ENCODE measurements at places on chromosomes 7 and 10.

- no peak for DNase-seq
Measured at GRCh38 chr10:131822013-131822691, 78.7 kb upstream of the PPP2R2D start.

GRCh38 chr10:87545783-87546182 lies 41.1 kb downstream of the MINPP1 start:
- DNase-seq = no peak

- DNase-seq = no peak
Measured at GRCh38 chr7:32142649-32143048, 72.4 kb upstream of the PDE1C start.

DNA sequence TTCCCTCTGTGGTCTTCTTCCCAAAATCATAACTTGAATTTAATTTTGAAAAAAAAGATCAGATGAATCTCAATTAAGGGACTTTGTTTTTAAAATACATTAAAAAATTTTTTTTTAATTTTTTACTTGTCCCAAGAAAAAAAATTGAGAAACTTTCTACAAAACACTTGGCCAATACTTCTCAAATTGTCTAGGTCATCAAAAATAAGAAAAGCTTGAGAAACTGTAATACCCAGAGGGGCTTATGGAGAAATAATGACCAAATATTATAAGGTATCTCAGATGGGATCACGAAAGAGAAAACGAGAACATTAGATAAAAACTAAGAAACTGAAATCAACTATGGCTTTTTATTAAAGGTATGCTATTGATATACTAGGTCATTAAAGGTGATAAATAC lies 835.0 kb downstream of the GATA3 start:
- DNase-seq = no peak

GRCh38 chr7:36684954-36685353 lies 39.3 kb downstream of the AOAH start:
- DNase-seq = no peak

GRCh38 chr7:139946533-139946932 lies 116.2 kb downstream of the PARP12 start:
- DNase-seq = no peak

- no peak for DNase-seq
Measured at GRCh38 chr10:71382757-71383156, 14.0 kb upstream of the CDH23 start.

DNA sequence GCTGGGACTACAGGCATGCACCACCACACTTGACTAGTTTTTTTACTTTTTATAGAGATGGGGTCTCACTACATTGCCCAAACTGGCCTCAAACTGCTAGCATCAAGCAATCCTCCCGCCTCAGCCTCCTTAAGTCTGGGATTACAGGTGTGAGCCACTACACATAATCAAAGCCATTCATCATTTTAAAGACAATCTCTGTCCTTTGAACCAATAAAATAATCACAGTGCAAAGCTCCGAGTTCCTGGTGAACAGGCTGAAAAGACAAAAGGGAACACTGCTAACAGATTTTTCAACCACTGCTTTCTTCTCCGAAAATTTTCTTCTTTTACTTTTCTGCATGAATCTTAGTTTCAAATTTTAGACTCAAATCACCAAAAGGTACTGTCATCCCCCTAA lies 58.5 kb downstream of the PARD3 start:
- DNase-seq = no peak

DNA sequence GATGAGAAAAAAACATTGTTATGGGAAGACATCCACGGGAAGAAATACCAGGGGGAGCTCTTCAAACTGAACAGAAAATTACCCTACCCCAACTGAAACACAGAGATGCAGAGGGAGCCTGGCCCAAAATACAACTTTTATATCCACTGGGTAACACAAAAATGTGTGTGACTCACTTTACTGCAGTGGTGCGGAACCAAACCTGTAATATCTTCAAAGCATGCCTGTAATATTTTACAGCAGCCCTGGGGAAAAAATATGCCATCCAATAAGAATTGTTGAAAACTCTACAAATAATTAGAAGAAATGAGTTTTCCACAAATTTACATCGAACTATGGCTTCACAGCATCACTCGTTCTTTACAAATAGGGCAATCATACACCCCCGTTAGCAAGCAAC lies 49.8 kb upstream of the SRRM3 start:
- no peak for DNase-seq

- DNase-seq = no peak
Measured at GRCh38 chr7:154857240-154857639, 145.7 kb downstream of the PAXIP1 start.

DNA sequence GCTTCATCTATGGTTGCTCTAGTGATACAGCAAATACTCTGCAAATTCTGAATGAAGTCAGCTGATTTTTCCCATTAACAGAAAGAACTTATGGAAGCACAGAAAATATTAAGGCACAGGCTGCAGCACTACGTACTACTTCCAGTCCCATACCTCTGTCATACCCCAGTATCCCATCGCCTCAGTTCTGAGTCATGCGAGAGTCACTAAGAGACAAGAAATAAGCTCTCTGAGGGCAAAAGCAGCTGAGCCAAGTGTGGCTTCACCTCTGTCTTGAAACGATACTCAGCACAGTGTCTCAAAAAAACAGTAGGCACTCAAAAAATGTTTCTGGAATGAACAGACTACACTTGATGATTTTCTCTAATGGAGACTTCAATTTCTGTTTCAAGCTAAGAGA lies 48.2 kb downstream of the EZH2 start:
- DNase-seq = no peak

GRCh38 chr7:27180431-27181420 lies 4.3 kb downstream of the HOXA11 start:
- no peak for DNase-seq

DNA sequence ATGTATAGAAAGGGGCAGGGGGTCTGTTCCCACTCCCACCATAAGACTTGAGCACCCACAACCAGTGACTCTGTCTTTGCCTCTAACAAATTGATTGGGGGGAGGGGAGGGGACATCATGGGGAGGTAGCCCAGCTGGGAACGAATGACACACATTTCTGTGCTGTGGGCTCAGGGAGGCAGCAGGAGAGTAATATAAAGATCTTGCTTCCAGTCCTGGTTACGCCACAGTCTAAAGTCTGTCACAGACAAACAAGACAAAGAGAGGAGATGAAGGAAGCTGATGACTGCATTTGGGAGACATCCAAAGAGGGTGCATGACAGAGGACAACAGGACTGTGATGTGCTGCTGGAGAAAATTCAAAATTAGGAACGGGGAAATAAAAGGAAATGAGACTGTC lies 153.9 kb downstream of the ACTR3B start:
- DNase-seq = no peak

DNA sequence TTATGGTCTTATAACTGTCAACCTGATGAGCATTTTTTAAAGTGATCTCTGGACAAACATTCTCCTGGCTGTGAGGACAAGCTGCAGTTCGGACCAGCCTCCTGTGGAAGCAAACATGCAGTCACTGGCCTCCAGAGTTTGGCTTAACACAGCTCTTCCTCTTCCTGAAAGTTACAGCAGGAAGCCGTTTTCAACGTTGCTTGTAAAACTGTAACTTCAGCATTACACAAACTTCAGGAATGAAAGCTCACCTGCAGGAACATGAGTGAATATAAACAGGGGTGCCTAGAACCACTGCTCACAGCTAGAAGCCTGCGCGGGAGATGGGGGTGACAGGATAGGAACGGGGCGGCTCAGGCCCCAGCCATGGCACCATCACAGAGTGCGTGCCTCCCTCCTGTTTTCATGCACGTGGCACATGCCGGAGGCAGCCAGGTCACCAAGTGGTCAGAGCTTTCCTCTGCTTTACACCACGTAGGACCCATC lies 292.9 kb upstream of the PITRM1 start:
- DNase-seq = no peak

DNA sequence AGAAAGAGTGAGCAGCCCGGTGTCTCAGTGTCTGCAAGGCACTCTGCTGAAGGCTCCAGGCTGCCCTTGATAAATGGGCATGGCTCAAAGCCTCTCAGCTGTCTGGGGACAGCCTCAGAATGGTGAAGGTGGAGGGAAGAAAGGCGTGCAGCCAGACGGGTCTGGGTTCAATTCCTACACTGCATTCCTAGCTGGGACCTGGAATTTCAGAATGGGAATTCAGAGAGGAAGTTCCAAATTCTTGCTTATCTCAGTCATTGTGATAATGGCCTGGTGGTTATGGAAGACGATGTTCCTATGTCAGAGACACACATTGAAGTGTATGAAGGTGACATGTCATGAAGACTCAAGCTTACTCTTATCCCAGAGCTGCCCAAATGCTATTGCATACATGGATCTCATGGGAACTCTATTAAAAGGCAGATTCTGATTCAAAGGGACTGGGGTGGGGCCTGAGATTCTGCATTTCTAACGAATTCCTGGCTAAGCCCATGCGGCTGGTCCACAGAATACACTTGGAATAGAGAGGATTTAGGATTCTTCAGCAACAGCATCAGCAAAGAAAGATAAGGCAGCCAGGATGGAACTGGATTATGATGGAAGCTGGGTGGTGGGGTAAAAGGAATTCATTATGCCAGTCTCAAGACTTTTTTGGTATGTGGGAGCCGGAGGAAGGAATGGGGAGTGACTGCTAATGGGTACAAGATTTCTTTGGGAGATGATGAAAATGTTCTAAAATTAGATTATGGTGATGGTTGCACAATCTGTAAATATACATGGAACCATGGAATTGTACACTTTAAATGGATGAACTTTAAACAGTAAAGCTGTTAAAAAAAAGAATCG lies 82.6 kb upstream of the ZMIZ1 start:
- no peak for DNase-seq

DNA sequence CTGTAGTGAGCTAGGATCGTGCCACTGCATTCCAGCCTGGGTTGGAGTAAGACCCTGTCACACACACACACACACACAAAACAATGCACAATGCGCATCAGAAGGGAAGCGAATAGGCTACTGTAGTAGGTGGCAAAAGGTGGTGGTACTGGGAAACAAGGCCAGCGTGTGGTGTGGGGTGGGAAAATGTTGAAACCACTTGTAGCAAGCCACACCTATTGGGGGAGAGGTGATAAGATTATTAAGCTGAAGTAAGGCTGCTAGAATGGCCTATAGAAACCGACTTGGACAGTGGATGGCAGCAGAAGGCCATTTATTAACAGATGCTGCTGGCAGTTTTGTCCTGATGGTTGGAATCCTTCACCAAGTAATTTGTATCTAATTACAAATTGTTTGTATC lies 7.2 kb upstream of the CHCHD1 start:
- no peak for DNase-seq

- DNase-seq = no peak
Measured at GRCh38 chr7:6288270-6288860, 15.9 kb upstream of the CYTH3 start.

DNA sequence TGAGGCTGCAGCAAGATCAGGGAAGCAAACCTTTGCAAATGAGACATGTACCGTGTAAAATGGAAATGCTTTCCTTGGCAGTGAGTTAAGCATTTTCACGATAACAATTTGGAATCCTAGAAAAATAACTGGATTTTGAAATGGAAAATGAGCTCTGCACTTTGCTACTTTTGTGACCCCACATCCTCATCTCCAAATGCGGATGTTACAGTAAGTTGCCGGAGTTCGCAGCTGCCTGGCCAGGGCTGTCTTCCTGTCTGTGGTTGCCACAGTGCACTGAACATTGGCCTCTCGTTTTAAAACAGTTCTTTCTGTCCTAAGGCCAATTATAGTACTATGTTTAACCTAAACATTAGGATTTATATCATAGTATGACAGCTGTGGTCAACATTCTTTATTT lies 136.2 kb upstream of the FZD8 start:
- DNase-seq = no peak

GRCh38 chr10:21524526-21525366 lies 736 bp downstream of the SKIDA1 start:
- no peak for DNase-seq

DNA sequence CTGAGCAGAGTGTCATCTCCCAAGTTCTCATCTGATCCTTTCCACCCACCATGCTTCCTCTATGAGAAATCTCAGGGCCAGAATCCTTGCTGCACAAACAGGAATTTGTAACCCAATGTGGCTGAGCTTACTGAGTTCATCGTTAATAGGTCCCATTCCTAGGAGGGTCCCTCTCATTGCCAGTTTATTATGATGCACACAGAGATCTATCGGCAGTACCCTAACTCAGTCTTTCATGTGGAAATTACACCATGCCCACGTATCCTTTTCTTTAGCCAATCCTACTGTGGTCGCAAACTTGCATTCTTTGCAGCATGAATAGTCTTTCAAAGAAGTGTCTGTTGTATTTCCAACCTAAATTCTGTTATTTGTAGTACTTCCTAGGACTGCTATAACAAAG lies 12.1 kb downstream of the TMEM236 start:
- DNase-seq = no peak

DNA sequence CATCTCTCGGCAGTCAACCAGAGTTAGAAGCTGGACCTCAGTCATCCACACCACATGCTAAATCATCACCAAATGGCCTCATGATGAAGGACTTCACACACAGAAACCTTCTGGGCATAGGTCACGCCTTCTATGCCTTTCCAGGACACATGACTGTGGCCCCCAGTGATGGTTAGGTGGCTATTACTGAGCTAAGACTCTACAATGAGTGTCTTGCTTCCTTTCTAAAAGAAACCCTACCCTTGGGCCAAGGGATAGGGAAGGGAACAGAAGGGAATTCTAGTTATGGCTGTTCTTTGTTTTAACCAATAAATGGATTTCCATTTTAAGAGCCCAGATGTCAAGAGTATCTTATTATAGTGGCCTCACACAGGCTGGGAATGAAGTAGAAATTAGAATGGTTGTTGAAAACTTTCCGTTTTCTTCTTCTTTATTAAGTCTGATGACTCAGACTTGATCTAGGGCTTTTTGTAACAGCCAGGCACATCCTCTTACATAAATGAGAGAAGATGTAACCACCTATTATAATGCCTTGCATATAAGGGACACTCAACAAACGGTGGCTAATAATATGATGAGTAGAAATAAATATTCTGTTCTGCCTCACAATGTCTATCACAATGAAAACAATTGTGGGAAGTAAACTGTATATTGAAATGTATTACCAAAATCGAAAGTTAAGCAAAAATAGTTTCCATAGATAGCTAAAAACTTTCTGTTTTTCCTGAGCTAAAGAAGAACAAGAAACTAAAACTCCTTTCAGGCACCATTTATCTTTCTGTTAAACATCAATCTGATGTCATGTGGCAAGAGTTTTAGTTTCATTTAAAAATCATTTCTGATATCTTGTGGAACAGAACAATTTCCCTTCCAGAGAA lies 62.5 kb upstream of the TOMM7 start:
- DNase-seq = no peak

GRCh38 chr7:2980401-2981102 lies 63.1 kb downstream of the CARD11 start:
- DNase-seq = no peak
